ENCODE measurements at places on chromosomes 3 and 15.

DNA sequence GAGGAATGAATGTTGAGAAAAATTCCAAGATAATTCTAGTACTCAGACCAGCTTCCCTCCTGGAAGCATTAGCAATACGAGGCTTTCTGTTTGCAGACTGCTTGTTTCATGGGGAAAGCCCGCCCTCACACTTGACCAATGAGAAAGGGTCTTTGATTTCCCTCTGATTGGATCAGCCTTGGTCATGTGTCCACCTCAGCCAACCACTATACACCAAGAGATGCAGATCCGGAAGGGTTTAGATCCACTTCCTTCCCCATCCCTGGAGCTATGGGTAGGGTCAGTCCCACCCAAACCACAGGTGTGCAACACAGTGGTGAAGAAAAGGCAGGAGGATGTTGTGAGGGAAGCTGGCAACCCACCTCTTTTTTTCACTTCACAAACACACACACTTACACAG is 154.7 kb downstream of the SV2B start:
- DNase-seq: no peak

DNA sequence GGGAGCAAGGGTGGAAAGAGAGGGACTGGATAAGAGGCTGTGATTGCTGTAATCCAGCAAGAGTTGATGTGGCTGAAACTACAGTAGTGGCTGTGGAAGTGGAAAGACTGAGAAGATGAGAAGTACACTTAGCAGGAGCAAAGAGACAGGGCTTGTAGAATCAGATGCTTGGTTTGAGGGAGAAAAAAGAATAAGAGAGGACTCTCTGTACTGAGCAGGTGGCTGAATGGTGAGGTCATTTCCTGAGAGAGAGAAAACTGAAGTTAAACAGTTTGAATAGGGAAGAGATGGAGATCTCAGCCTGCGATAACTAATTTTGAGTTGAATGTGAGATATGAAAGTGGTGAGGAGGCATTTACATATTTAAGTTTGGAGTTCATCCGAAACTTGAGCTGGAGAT is 95.8 kb upstream of the SLC25A36 start:
- no peak for DNase-seq

- DNase-seq: no peak
These were observed 108.5 kb downstream of the TNIK start for GRCh38 chr3:171351676-171352075.

GRCh38 chr3:31853580-31853979 is 127.5 kb downstream of the OSBPL10 start:
- no peak for DNase-seq

- DNase-seq: no peak
These were observed 40.4 kb downstream of the PRR23E start for GRCh38 chr3:127233371-127233770.

GRCh38 chr3:51916418-51916817 is 13.3 kb upstream of the IQCF1 start:
- no peak for DNase-seq

GRCh38 chr3:159246385-159246784 is 444.5 kb downstream of the MFSD1 start:
- no peak for DNase-seq

DNA sequence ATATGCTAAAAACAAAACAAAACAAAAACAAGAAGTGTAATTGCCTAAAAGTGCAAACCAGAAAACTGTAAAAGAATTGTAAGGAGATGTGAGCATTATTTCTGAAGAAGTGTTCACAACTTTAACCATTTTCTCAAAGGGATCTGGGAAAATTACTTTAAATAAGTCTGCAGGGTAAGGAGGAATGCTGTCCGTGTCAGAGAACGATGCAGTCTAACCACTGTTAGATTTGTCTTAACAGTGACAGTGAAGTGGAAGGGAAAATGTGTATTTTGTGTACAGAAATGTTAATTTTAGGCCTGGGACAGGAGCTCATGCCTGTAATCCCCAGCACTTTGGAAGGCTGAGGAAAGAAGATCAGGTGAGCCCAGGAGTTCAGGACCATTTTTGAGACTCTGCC is 95.7 kb downstream of the DLG1 start:
- no peak for DNase-seq

GRCh38 chr15:83462026-83462425 is 14.9 kb downstream of the SH3GL3 start:
- no peak for DNase-seq

All from left colon (tissue), 2 donors.